ENCODE measurements at places on chromosomes 4 and X. TPM values are rescaled to one million over a fixed set of nuclear protein-coding genes. Genes with fewer than 3 reads are reported as not detected.

Gene INPP4B
- 39.4 TPM for total RNA-seq

GRCh38 chrX:44484607-44485146 is 58.0 kb downstream of the FUNDC1 start:
- DNase-seq, result no peak

DNA sequence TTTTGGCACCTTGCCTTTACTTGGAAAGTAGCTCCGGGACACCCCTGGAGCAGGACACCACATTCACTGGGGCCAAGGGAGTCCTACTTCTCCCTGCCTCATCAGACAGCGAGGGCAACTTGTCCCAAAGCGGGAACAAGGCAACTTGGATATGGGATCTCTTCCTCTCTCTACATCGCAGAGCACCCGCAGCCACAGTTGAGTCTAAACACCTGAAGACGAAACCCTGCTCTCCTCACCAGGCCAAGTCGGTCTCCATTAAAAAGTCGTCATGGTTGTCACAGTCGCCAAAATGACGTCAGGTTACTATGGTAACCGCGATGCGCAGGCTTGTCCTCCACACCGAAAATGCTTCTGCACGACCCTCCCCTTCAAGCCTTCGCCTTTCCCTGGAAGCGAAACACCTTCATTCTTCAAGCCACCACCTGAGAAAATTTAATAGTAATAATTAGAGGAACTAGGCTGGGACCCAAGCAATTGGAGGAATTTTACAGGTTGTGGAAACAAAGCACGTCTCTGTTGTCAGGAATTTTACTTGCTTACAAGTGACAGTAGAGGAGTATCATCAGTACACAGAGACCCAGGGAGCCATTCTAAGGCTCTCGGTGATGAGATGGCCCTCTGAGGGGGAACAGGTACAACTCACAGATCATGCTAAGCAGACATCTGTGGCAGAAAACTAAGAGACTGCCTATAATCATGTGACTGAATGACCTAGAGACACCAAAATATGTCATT is 30.5 kb upstream of the TCEAL4 start:
- DNase-seq, result peak; percentile 85

- DNase-seq, result no peak
These were observed 261.4 kb downstream of the DHX15 start for GRCh38 chr4:24322995-24323394.

DNA sequence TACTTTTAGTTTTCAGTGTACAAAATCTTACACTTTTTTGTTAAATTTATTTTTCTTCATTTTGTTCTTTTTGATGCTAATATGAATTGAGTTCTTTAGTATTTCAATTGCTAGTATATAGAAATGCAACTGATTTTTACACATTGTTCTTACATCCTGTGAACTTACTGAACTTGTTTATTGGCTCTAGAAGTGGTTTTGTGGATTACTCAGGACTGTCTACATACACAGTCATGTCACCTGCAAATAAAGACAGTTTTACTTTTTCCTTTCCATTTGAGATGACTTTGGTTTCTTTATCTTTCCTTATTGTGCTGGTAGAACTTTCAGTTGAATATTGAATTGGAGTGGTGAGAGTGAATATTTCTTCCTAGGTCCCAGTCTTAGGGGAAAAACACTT is 40.8 kb upstream of the ANXA10 start:
- DNase-seq, result no peak

GRCh38 chr4:15953625-15954024 is 9.3 kb downstream of the FGFBP2 start:
- DNase-seq, result no peak

Gene MAMLD1
- 3.5 TPM for total RNA-seq

- no peak for DNase-seq
These were observed 67.3 kb downstream of the ASB9 start for GRCh38 chrX:15202454-15203177.

DNA sequence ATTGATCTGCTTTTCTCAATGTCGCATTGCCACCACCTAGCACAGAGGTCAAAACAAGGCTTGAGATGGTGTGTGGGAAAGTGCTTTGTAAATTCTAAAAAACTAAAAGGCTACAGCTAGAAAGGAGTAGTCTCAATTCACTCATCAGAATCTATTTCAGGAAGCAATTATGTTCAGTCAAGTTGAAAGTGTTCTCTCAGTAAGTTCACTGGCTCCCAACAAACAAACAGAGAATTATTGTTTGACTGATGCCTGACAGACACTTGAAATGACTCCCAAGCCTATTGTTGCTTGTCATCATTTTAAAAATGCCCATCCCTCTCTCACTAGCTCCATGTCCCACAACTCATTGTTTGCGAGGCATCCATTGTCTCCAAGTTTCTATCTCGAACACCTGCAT is 419.6 kb upstream of the CPEB2 start:
- DNase-seq, result no peak

DNA sequence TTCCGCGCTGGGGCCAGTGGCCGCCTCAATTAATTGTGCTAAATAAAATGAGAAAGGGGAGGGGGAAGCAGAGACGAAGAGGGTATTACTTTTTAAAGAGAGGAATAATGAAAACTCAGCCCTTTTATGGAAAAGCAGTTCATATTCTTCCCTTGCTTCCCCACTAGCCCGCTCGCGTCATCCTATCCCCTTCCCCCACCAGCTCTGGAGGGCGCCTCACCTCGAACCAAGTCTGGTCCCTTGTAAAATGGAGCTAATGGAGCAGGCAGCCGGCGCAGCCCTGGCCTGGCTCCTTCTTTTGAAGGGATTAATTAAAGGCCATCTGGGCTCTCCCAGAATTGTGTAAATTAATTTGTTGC is 511 bp upstream of the NKX6-1 start:
- DNase-seq, result no peak

DNA sequence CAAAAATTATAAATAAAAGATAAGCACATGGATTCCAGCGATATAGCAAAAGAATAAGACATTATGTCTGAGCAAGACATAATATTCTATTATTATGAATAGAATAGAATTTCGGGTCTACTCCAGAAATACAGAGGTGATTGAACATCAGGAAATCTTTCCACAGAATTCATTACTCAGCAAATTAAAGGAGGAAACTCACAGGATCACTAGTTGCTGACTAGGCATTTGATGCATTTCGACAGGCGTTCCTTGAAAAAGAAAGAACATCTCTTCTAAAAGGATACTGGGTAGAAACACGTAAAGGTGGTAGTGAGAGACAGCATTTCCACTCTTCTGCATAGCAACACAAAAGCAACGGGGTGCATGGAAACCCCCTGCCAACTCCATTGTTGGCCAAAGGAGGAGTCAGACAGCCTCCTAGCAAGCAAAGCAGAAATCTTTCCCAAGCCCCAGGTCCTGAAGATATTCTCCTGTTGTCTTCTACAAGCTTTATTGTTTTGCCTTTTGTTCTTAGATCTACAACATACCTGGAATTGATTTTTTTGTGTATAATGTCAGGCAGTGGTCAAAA is 14.3 kb upstream of the PDZD4 start:
- no peak for DNase-seq

GRCh38 chr4:58247792-58248191 is 1137.6 kb upstream of the IGFBP7 start:
- DNase-seq, result no peak

Gene INTS12
- 19.3 TPM for total RNA-seq

- DNase-seq, result no peak
These were observed 5.3 kb downstream of the PLXNB3 start for GRCh38 chrX:153769158-153769864.

Measured in tongue (tissue), 3 donors.